Astrocyte (in vitro differentiated cells and primary cell): ENCODE measurements at places on chromosomes 1 and 21. TPM values are rescaled to one million over a fixed set of nuclear protein-coding genes. Genes with fewer than 3 reads are reported as not detected.

GRCh38 chr21:36724660-36725059, 25.7 kb downstream of the SIM2 start:
- DNase-seq: no peak

DNA sequence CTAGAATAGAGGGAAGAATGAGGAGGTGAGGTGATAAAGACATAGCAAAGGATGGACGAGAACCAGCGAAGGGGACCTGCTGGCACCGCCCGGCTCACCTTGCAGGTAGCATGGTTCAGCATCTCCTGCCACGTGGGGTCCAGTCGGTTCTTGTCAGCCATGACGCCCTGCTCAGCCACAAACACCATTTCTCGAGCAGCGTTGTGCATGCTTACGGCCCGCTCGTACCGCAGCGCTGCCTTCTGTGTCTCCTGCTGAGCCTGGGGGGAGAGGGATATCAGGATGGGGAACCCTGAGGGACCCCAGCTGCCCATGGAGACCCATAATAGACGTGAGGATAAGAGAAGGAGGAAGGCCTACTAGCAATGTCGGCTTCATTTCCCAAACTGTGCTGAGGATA, 11.4 kb downstream of the SH3BP5L start:
- no peak for DNase-seq

DNA sequence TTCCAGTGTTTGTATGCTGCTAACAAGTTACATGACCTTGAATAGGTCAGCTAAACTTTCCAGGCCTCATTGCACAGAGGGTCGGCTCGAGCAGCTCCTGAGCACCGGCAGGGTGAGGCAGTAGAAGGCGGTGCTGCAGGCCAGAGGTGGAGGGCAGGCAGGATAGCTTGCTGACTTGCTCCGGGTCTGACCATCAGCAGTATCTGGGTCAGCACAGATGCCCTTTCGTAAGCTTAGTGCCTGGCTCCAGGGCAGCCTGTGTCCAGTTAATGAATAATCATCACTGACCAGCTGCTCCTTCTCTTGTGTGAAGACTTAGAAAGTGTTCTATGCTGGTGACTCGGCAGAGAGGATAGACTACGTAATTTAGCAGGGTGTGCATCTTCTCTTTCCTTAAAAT, 6.9 kb downstream of the MAPKAPK2 start:
- no peak for DNase-seq

DNA sequence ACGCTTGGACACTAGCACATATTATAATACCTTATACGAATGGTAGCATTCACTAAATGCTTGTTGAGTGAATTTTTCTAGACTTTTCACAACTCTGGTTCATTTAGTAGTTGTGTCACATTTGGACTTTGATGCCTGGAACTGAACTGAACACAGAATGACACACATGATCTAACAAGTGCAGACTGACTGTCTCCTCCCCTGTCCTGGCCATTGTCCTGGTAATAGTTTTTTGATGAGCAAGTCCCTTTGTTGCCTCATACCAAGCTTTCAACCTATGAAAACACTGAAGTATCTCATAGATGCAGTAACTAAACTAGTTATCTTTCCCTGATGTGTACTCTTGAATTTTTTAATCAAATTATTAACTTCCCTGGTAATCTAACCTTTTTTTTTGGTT, 66.4 kb downstream of the LRRC8D start:
- no peak for DNase-seq

The KCNJ15 gene
- total RNA-seq: 1.8 and 2.2 TPM in 2 replicates

The PTGFR gene
- 0.36 and 0.41 TPM in 2 replicates for total RNA-seq

The HSPB7 gene
- total RNA-seq: 0.45 and 0.55 TPM in 2 replicates

The DYNLT5 gene
- 0.20 TPM in 1 of 2 replicates, not detected in the other for total RNA-seq

The C1QB gene
- total RNA-seq: not detected in 2 replicates
